GM23248 (cell line): ENCODE measurements at places on chromosomes 4 and X. TPM values are rescaled to one million over a fixed set of nuclear protein-coding genes. Genes with fewer than 3 reads are reported as not detected.

The FABP2 gene
- not detected in 2 replicates for polyA plus RNA-seq

The PPP4R3C gene
- polyA plus RNA-seq: not detected in 2 replicates

The BRS3 gene
- not detected in 2 replicates for polyA plus RNA-seq

The BMP2K gene
- 9.3 and 11.0 TPM in 2 replicates for polyA plus RNA-seq

The POU3F4 gene
- not detected in 2 replicates for polyA plus RNA-seq

The PPP1R2C gene
- polyA plus RNA-seq: not detected in 2 replicates

- no peak for DNase-seq
Observed at GRCh38 chrX:110678591-110678990, 117.0 kb downstream of the CHRDL1 start.

DNA sequence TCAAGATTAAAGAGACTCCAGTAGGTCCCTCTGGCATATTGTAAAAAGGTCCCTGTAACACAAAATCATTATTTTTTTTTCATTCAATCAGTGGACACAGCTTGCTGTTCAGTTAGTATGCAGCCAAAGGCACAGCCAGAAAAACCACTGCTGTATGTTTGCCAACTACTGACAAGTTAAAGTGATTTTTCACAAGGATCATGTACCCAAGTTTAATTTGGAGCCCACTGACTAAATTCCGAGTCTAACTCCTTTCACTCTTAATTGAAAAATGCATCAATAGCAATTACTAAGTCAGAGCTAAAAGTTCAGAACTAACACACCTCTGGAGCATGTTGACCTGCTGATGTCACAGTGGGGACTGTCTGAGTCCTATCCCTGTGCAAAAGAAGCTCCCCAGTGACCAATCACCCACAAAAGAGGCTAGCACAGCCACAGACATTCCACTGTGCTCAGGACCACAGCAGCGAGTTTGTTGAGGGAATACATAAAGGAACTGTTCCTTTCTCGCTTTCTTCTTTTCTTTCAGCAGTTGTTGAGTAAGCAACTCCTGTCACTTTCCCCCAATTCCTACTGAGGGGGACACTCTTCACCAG is 60.4 kb downstream of the STX18 start:
- no peak for DNase-seq

DNA sequence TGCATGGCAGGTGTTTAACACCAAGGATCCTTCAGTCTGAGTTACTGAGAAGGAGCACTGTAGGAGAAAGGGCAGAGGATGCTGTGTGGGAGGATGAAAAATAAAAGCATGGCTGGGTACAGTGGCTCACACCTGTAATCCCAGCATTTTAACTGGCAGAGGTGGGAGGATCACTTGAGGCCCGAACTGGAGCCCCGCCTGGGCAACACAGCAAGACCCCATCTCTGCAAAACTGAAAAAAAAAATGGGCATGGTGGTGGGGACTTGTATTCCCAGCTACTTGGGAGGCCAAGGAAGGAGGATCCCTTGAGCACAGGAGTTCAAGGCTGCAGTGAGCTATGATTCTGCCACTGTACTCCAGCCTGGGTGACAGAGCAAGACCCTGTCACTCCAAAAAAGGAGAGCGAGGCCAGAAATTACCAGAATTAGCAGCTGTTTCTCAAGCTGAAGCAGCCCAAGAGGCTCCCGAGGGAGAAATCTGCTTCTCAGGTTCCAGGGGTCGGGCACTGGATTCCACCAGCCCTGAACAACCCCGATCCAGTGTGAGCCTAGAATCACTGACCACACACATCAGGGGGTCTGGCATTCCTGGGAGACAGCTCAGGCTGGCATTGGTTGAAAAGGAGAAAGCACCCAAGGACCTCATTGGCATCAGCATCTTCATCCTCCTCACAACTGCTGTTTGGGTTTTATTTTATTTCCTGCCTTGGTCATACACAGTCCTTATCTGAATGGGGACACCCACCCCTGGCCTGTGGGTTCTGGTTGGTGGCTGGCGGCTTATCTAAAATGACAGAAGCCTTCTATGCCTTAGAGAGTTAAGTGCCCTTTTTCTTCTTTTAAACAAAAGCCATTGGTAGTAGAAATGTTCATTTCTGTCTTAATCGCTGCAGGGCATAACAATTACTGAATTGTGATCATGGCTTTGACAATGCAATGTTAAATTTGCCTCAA is 66.3 kb upstream of the TRIM2 start:
- no peak for DNase-seq

GRCh38 chrX:142663330-142664095 is 362.2 kb upstream of the SPANXN4 start:
- DNase-seq: no peak

- peak; percentile 76 for DNase-seq
Observed at GRCh38 chrX:80807992-80808735, 1.5 kb downstream of the BRWD3 start.

- DNase-seq: no peak
Observed at GRCh38 chrX:129830494-129830893, 13.2 kb downstream of the ZDHHC9 start.

GRCh38 chr4:112517067-112517634 is 1.2 kb upstream of the NEUROG2 start:
- no peak for DNase-seq

DNA sequence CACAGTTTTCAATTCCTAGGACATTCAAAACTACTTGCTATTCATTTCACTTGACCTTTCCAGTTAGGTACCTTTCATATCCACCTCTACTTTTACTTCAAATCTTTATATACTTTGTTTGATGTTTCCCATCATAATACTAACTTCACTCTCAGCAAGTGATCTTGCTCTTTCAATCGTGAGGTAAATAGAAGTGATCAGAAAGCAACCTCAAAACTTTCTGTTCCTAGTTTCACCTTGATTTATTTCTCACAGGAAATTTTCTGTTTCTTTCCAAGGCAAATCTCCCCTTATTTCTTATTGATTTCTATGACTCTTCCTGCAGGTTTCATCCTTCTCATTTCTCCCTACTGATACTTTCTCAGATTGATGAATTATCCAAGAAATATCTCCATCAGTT is 623.5 kb downstream of the FSTL5 start:
- no peak for DNase-seq

- DNase-seq: no peak
Observed at GRCh38 chrX:55490121-55490520, 473 bp upstream of the USP51 start.
